ENCODE measurements at places on chromosomes 12 and 14.

DNA sequence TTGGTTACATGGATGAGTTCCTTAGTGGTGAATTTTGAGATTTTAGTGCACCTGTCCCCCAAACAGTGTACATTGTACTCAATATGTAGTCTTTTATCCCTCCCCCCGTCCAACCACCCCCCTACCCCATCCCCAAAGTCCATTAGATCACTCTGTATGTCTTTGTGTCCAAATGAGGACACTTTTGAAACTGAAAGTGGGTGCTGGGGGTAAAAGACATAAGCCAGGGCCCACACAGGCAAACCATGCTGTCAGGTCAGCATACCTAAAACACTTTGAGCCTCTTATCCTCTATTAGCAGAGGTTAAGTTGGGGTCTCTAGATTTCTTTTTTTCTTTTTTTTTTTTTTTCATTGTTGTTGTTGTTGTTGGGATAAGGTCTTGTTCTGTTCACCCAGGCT lies 31.3 kb upstream of the KICS2 start:
- no peak for DNase-seq

DNA sequence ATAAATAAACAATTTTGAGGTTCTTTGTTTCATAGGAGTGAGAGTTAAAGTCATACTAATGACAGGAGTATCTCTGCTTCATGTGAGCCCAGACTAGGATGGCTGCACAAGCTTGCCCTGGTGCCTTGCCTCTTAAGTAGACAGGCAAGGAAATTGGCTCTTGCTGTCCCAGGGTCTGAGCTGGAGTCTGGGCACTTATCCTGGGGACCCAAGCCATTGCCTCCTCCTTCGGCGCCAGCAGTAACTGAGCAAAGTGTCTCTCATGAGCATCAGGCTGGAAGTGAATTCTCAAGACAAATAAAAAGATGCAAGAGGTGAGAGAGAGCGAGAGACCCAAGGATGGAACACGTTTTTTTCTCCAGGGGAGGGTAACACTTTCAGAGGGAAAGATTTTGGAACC lies 6.9 kb upstream of the FBXW8 start:
- DNase-seq = no peak

GRCh38 chr14:96783043-96783914 lies 13.9 kb upstream of the VRK1 start:
- no peak for DNase-seq

DNA sequence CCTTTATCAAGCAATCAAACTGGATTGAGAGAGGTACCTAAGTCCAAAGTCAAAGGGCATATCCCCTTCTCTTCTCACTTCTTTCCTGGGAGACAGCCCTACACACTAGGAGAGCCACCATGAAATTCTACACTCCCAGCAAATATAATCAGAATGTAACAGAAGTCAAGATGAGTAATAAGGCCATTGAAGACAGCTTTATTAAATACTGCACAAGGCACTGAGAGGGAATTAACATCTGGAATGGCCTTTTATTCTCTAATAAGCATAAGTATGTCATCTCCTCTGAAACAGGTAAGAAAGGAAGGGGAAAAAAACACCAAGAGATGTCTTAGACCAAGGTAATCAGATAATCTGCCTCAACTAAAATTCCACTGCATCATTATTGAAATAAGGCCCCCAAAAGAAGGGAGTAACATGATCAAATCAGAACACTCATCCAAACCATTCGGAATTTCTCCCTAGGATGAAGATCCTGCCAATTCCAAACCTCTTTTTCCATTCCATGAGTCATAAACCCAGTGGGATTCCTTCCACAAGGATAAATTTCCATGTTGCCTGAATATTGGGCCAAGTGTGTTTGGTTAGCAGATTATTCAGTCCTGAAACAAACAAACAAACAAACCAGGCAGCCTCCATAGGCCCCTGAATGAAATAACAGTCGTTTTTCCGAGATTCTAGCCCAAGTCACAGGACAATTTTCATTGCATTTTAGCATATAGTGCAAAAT lies 19.9 kb downstream of the SLC35F4 start:
- DNase-seq = no peak

- DNase-seq = no peak
Measured at GRCh38 chr12:103848917-103849491, 8.0 kb upstream of the NT5DC3 start.

- no peak for DNase-seq
Measured at GRCh38 chr12:64450711-64451486, 1.0 kb upstream of the TBK1 start.

All from activated CD8-positive, alpha-beta memory T cell treated with anti-CD3 and anti-CD28 coated beads for 48 hours (primary cell).